Amygdala (tissue), 56 donors: ENCODE measurements at places on chromosomes 7 and 10.

- DNase-seq, result no peak
Observed at GRCh38 chr7:127962589-127963361, 68.5 kb downstream of the LRRC4 start.

DNA sequence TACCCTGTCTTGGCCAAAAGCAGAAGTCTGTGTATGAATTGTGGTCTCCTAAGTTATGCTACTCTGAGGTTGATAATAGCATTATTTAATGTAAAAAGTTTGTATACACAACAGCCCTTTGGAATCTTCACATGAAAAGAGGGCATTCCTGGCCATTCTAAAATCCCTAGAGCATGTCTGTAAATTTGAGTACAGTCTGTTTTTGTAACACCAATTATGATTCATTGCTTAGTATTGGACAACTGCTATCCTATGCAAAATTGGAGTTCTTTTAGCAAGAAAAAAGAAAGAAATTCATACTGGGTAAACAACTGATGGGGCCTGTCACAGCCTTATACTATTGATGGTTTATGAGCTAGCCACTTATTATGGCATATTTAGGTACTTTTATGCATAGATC is 10.2 kb downstream of the CUTC start:
- no peak for DNase-seq

DNA sequence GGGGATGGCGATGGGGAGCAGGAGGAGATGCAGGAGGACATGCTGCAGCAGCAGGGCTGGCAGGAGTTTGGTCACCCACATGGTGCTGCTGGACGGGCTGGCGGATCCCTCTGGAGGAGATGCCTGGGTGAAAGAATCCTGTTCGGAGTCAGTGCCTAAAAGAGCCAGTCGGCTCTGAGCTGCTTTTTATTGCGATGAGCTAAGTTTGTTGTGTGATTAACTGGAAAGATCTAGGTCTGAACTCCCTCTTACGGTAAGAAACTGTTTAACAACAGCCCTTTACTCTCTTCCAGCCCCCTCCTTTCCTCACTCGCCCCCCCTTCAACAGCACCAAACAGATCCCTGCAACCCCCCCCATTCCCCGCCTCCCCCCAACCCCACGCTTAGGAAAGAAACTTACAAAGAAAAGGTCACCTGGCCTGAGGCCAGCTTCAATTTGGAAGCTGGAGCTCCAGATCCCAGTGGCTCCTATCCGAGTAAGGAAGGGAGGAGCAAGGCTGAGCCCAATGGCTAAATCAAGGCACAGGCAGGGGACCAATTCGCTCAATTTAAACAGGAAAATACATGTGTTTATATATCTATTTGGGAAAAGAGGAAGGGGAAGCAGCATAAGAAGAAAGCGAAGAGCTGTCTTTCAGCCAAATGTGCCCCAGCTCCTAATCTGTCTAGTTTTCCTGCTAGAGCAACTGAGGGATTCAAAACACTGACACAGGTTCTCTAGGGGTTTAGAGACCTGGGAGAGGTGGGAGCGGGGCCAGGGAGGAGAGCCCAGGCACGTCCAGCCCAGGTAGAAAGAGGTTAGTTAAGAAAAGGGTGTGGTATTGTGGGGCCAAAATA is at the start of gene HGF:
Gene HGF, minus strand, starts transcription at position 157 of the 837 bp plus-strand sequence. Its CDS starts 76 bp downstream, at position 81.
- no peak for DNase-seq

DNA sequence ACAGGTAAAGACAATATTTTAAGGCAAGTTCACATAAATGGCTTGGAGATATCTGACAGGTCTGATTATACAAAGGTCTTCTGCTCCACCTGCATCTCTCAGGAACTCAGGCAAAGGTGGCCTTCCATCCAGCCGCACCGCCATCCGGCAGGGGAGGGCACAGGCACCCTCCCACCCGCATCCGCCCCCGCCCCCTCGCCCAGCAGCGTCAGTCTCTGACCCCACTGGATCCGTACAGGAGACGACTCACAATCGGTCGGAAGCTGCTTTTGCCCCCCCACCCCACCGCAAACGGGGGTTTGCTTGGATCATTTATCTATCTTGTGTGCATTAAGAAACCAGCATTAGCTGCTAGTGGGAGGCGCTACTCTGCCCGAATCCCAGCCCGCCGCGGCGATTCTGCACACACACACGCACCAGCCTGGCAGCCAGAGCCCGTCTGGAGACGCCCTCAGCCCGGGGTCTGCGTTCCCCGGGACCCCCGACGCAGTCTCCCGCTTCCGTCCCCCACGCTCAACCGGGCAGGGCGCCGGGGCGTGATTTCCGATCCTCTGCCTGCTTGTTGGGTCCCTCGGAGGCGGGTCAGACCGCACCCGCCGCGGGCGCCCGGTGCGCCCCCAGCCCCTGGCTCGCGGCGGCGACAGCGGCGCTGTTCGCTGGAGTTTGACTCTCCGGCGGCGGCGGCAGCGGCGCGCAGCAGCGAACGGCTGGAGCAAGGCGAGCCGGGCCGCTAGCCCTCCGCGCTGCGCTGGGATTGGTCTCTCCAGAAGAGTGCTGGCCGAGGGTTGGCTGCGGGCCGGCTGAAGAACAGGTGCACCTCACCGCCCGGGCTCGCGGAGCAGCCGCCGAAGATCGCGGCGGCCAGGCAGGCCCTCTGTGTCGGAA is 820 bp upstream of the NRG3 start:
- no peak for DNase-seq

DNA sequence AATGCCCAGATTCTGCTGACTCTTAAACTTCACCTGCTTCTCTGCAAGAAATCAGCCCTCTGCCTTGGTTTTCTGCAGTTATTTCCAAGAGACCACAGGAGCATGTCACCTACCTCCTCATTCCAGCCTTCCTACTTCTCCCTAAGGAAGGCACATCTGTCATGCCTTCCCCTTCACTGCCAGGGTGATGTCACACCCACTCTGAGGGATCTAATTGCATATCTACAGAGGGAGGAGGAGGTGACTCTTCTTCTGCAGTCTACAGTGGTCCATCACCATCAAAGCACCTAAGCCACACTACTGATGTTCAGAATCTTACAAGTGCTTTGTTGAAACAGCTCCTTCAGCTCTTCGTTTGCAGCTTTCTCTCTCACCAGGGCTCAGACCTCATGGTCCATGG is 275.5 kb downstream of the FGFR2 start:
- no peak for DNase-seq

DNA sequence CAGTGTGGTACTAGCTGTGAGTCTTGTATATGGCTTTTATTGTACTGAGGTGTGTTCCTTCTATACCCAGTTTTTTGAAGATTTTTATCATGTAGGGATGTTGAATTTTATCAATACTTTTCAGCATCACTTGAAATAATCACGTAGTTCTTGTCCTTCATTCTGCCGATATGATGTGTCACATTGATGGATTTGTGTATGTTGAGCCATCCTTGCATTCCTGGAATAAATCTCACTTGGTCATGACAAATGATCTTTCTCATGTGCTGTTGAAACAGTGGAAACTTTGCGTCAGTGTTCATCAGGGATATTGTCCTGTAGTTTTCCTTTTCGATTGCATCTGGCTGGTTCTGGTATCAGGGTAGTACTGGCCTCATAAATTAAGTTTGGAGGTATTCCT is 7.1 kb upstream of the PRKAR1B start:
- no peak for DNase-seq

GRCh38 chr10:118308664-118309063 is 33.5 kb downstream of the FAM204A start:
- DNase-seq, result no peak

- no peak for DNase-seq
Observed at GRCh38 chr10:22704942-22705341, 9.4 kb downstream of the PIP4K2A start.

- no peak for DNase-seq
Observed at GRCh38 chr7:102220960-102221800, 65.5 kb upstream of the SH2B2 start.
